ENCODE measurements at places on chromosomes 12 and 14. TPM values are rescaled to one million over a fixed set of nuclear protein-coding genes. Genes with fewer than 3 reads are reported as not detected.

The MORN3 gene
- 1.5 TPM for total RNA-seq

The LHX5 gene
- not detected for total RNA-seq

The SIX1 gene
- 0.57 TPM for total RNA-seq

The ZNF385A gene
- 1.1 TPM for total RNA-seq

The LRTM2 gene
- total RNA-seq, result not detected

The ADCY4 gene
- total RNA-seq, result 0.66 TPM

The AMHR2 gene
- not detected for total RNA-seq

The BRMS1L gene
- total RNA-seq, result 3.7 TPM

The TAS2R13 gene
- total RNA-seq, result 1.8 TPM

The SRRM4 gene
- total RNA-seq, result not detected

The TAS2R20 gene
- total RNA-seq, result 6.4 TPM

The TOMM20L gene
- total RNA-seq, result not detected

All from placental pericyte (primary cell).